A673 (cell line): ENCODE measurements at places on chromosomes 2 and 18. TPM values are rescaled to one million over a fixed set of nuclear protein-coding genes. Genes with fewer than 3 reads are reported as not detected.

Gene MFSD2B
- total RNA-seq: 0.42 TPM in 1 of 2 replicates, not detected in the other

Gene ANTXR1
- total RNA-seq: 160 and 181 TPM in 2 replicates

Gene PLEK
- not detected in 2 replicates for total RNA-seq

Gene ESPNL
- total RNA-seq: 0.30 and 0.72 TPM in 2 replicates

Gene PLB1
- 0.39 TPM in 1 of 2 replicates, not detected in the other for total RNA-seq

Gene EGR4
- total RNA-seq: 1.9 and 2.0 TPM in 2 replicates

Gene RNF152
- 3.6 and 3.8 TPM in 2 replicates for total RNA-seq

Gene CFAP65
- 0.13 and 0.83 TPM in 2 replicates for total RNA-seq

Gene CDH2
- 15.0 and 30.2 TPM in 2 replicates for total RNA-seq

Gene LOXL3
- 0.88 and 1.9 TPM in 2 replicates for total RNA-seq

Gene STK25
- 171 and 190 TPM in 2 replicates for total RNA-seq

Gene POTEI
- not detected in 2 replicates for total RNA-seq

Gene ATP6V1C2
- not detected in 2 replicates for total RNA-seq

DNA sequence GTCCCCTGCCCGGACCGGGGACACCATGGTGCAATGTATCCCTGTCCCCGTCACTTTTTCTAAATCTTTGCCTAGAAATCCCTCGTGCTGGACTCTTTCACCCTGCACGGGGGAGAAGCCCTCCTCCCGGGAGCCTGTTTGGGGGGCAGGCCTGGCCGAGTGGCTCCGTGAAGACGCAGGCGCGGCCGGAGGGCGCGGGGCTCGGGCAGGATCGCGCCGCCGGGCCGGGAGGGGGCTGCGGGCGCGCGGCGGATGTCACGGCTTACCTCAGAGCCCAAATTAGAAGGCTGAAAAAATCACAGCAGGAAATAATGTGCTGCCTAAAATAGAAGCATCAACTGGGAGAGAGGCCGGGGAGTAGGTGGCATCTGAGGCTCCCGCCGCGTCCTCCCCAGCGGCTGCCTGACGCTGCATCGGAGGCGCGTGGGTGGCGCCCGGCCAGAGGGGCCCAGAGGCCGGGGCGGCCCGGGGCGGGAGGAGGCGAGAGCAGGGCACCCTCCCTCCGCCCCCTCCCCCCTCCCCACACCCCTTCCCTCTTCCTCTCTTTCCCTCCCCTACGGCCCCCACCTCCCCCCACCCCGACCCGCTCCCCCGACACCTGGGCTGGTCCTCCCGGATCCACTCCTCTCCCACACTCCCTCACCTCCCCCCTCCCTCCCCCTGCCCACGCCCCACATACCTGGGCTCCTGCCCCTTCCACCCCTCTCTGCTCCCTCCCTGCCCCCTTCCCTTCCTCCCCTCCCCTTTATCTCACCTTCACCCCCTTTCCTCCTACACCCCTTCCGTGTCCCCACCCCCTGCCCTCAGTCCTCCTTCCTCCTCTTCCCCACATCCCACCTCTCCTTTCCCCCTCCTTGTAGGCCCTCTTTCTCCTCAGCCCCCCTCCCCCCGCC is 51.9 kb downstream of the SLC4A1AP start:
- H3K4me3 ChIP-seq: peak overlapping the region; percentile 39
- no peak overlapping the region for H3K27ac ChIP-seq
- DNase-seq: peak; percentile 32
- H3K36me3 ChIP-seq: no peaks in the 10 kb centered on the region
- H3K27me3 ChIP-seq: no peaks in the 10 kb centered on the region

GRCh38 chr2:197310271-197310985 is at the start of gene ANKRD44:
Gene ANKRD44 (minus strand): TSS chr2:197310780. CDS start chr2:197310604, 176 bp downstream.
- H3K36me3 ChIP-seq: no peaks in the 10 kb centered on the region
- no peak within 1 kb of the TSS for H3K27ac ChIP-seq
- no peaks in the 10 kb centered on the region for H3K27me3 ChIP-seq
- peak; percentile 92 for DNase-seq

DNA sequence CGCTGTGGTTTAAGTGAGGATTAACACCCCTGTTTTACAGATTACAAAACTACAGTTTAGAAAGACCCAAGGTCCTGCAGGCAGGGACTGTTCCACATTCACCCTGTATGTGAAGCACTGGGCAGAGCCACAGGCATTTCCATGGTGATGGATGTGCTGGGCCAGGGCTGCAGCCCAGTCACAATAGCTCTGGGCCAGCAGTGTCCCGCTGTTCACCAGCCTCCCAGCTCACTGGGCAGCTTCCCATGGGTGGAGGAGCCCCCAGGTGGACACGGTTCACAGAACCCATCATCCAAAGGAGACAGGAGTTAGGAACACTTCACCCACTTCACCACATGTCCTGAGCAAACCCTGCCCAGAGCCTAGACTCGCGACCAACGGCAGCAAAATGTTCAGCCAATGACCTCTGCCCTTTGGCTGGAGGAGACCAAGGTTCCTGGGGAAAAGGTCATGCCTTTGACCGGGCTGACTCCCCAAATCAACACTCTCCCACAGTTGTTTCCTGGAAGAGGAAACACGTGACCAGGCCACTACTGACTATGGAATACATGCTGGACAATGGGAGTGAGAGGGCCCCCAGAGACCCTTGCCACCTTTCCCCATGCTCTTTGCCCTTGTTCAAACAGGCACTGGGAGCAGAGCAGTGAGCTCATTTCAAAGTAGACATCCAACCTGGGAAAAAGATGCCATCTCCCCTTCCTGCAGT is 28.0 kb upstream of the SLC35F6 start:
- no peak for DNase-seq
- H3K27me3 ChIP-seq: no peaks in the 10 kb centered on the region
- no peak overlapping the region for H3K27ac ChIP-seq
- H3K4me1 ChIP-seq: no peaks in the 10 kb centered on the region

GRCh38 chr2:5674026-5674340 is 18.2 kb upstream of the SOX11 start:
- H3K36me3 ChIP-seq: no peaks in the 10 kb centered on the region
- peak overlapping the region; percentile 24 for H3K4me3 ChIP-seq
- peaks cover 10% of the 10 kb centered on the region for H3K4me1 ChIP-seq
- peak; percentile 32 for DNase-seq
- no peak overlapping the region for H3K27ac ChIP-seq

- H3K4me1 ChIP-seq: peaks cover 3% of the 10 kb centered on the region
- no peaks in the 10 kb centered on the region for H3K36me3 ChIP-seq
- H3K4me3 ChIP-seq: no peak overlapping the region
- H3K27ac ChIP-seq: no peak overlapping the region
- DNase-seq: no peak
Observed at GRCh38 chr2:47274054-47274782, 119.1 kb upstream of the STPG4 start.

- H3K36me3 ChIP-seq: no peaks in the 10 kb centered on the region
- H3K27me3 ChIP-seq: no peaks in the 10 kb centered on the region
- H3K4me1 ChIP-seq: no peaks in the 10 kb centered on the region
- no peak overlapping the region for H3K4me3 ChIP-seq
Observed at GRCh38 chr2:156087875-156088274, 244.6 kb downstream of the NR4A2 start.

- DNase-seq: no peak
- H3K27me3 ChIP-seq: no peaks in the 10 kb centered on the region
- H3K36me3 ChIP-seq: no peaks in the 10 kb centered on the region
- no peaks in the 10 kb centered on the region for H3K4me1 ChIP-seq
- H3K4me3 ChIP-seq: no peak overlapping the region
Observed at GRCh38 chr2:57562495-57562894, 484.1 kb upstream of the VRK2 start.

DNA sequence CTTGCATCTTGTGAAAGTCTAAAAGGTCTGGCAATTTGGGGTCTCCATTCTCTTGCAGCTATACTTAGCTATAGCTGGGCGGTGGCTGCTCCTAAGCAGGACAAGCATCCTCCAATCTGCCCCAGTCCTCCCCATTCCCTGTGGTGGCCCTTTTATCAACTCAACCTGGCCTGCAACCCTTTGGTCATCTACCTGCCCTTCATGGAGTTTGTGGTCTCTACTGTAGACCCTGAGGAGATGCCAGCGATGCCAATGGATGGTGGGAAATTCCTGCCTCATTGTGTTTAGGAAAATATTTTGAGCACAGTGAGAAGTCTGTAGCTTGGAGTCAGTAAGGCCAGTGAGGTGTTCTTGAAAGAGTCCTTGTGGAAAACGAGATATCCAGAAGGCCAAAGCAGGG is 143.4 kb downstream of the CAPN13 start:
- H3K36me3 ChIP-seq: no peaks in the 10 kb centered on the region
- DNase-seq: no peak
- no peak overlapping the region for H3K4me3 ChIP-seq
- H3K27me3 ChIP-seq: no peaks in the 10 kb centered on the region

GRCh38 chr2:46334389-46335271 is 37.4 kb downstream of the EPAS1 start:
- no peak overlapping the region for H3K27ac ChIP-seq
- no peak overlapping the region for H3K4me3 ChIP-seq
- H3K27me3 ChIP-seq: no peaks in the 10 kb centered on the region
- no peak for DNase-seq
- no peaks in the 10 kb centered on the region for H3K36me3 ChIP-seq

DNA sequence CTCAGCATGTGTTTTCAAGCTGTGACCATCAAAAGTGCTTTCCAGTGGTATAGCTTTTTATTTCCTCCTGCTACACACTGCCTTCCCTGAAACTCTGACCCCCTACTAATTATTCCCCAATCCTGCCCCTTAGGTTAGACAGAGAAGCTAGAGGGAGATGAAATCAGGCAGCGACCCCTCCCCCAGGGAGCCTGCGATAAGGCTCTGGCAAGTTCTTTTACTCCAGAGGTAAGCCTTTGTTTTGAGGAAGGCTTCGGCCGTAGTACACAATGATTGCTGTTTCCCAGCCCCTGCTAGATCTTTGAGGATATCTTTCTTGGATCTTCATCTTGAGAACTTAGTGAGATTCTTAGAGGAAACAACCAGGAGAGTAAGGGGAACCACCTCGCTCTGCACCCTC is 33.5 kb upstream of the NOL4 start:
- H3K27me3 ChIP-seq: no peaks in the 10 kb centered on the region
- no peak for DNase-seq
- no peak overlapping the region for H3K4me3 ChIP-seq
- H3K4me1 ChIP-seq: no peaks in the 10 kb centered on the region
- H3K36me3 ChIP-seq: no peaks in the 10 kb centered on the region

DNA sequence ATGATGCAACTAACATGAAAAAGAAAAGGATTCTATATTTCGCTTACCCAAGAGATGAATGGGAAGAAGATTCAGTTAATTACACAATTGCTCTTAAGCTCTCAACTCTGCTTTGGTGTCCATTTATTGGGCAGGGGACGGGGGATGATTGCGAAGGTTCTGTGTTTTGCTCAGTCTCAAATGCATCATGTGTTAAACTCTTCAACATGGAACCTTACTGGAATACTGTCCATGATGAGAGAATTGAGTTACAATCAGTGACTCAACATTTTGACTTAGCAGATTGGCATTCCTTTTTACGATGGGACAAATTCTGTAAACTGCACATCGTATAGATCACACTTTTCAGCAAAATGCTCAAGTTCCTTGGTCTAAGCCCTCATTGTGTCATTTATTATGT is 135.6 kb downstream of the RBMS1 start:
- no peak overlapping the region for H3K4me3 ChIP-seq
- no peaks in the 10 kb centered on the region for H3K36me3 ChIP-seq
- no peak overlapping the region for H3K27ac ChIP-seq
- DNase-seq: no peak

- H3K27ac ChIP-seq: no peak overlapping the region
- H3K4me3 ChIP-seq: no peak overlapping the region
- H3K27me3 ChIP-seq: peaks cover 17% of the 10 kb centered on the region
- no peak for DNase-seq
Observed at GRCh38 chr18:24420551-24420950, 5.9 kb upstream of the IMPACT start.

DNA sequence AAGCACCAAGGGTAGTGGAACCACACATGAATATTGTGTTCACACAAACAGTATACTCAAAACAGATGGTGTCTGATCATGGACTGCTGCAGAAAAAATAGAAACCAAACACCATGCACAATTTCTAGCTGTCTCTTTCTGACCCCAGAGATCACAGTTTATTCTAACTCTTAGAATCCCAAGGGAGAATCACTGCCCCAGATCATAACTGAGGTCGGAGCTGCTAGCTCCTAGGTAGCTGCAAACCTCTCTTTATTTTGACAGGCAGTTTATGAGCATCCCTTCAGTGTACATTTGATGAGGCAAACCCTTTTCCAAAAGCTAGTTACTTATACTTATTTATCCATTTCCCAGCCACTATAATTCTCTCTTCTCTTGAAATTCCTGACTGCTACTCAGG is 439.1 kb upstream of the HNMT start:
- no peaks in the 10 kb centered on the region for H3K27me3 ChIP-seq
- no peak for DNase-seq
- no peak overlapping the region for H3K27ac ChIP-seq
- H3K36me3 ChIP-seq: no peaks in the 10 kb centered on the region
- no peak overlapping the region for H3K4me3 ChIP-seq

GRCh38 chr2:898319-898718 is 52.3 kb upstream of the SNTG2 start:
- H3K36me3 ChIP-seq: no peaks in the 10 kb centered on the region
- H3K27me3 ChIP-seq: no peaks in the 10 kb centered on the region
- no peak overlapping the region for H3K4me3 ChIP-seq

DNA sequence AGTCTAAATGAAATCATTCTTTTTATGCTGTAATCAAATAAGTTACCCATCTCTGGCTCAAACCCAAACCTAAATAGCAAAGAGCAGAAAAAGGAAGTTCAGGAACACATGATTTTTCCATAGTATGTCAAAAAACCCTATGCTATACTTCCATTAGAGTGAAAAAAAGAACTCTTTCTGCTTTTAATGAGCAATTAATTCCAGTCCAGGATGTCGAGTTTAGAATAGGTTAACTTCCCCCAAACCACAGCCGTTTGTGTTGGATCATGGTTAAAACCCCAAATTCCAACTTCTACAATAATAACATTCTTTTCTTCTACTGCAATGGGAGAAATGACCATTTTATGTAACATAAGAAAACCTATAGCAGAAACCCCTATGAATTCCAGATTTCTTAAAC is 171.1 kb upstream of the NRP2 start:
- no peak for DNase-seq
- H3K27ac ChIP-seq: no peak overlapping the region
- no peaks in the 10 kb centered on the region for H3K4me1 ChIP-seq
- H3K36me3 ChIP-seq: no peaks in the 10 kb centered on the region

DNA sequence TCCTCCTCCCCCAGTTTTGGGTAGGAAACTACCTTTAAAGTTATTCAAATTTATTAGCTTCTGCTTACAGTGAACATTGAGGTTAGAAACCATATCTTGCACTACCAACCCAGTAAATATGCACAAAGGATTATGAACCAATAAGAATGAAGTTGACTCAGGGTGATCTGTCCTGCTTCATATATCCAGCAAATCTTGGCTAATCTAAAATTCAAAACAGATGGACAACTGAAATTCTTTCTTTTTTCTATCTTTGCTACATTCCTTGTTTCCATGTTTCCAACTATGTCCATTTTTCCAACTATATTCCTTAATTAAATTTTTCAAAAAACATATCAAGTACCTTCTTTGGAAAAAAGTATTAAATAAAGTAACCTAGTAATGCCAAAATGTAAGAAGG is 149.3 kb downstream of the FAM124B start:
- H3K4me3 ChIP-seq: no peak overlapping the region
- H3K36me3 ChIP-seq: no peaks in the 10 kb centered on the region
- DNase-seq: no peak
- H3K27me3 ChIP-seq: no peaks in the 10 kb centered on the region
- no peak overlapping the region for H3K27ac ChIP-seq
